ENCODE measurements at places on chromosomes 16 and 17.

- DNase-seq: no peak
Measured at GRCh38 chr17:75828741-75829140, 15.5 kb downstream of the UNC13D start.

DNA sequence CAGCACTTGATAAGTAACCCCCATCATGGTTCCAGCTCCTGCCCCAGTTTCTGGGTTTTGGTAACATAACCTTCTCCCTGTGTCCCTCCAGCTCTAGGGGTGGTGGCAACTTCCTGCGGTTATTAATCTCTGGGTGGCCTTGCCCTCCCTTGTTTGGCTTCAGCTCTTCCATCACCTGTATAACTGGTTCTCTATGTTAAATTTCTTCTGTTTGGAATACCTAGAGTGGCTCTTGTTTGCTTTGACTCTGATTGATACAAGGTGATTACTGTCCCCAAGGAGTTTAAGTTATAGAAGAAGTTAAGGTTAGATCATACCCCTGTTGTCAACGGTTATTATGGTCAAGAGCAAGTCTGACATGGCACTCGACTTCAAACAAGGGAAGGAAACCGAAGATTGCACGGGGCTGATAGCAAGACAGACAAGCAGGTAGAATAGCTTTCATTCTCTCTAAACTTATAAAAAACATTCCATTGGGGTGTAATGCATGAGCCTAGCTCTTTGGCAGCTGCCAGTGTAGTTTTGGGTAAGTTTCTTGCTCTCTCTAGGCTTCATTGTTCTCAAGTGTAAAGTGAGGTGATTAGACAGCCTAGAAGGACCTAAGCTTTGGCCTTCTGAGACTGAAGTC is 11.0 kb upstream of the CCR7 start:
- no peak for DNase-seq

GRCh38 chr16:12862941-12863340 is 38.5 kb upstream of the SHISA9 start:
- no peak for DNase-seq

- DNase-seq: no peak
Measured at GRCh38 chr17:20966870-20967269, 75.9 kb downstream of the USP22 start.

- DNase-seq: no peak
Measured at GRCh38 chr16:56658327-56658875, 642 bp downstream of the MT1F start.

GRCh38 chr17:28896491-28896883 is 1.0 kb downstream of the FLOT2 start:
- no peak for DNase-seq
